ENCODE measurements at places on chromosomes 12 and 14.

- no peak for DNase-seq
These were observed 5.4 kb upstream of the KIF26A start for GRCh38 chr14:104132981-104133380.

- DNase-seq: no peak
These were observed 46.0 kb upstream of the FOS start for GRCh38 chr14:75232597-75232996.

DNA sequence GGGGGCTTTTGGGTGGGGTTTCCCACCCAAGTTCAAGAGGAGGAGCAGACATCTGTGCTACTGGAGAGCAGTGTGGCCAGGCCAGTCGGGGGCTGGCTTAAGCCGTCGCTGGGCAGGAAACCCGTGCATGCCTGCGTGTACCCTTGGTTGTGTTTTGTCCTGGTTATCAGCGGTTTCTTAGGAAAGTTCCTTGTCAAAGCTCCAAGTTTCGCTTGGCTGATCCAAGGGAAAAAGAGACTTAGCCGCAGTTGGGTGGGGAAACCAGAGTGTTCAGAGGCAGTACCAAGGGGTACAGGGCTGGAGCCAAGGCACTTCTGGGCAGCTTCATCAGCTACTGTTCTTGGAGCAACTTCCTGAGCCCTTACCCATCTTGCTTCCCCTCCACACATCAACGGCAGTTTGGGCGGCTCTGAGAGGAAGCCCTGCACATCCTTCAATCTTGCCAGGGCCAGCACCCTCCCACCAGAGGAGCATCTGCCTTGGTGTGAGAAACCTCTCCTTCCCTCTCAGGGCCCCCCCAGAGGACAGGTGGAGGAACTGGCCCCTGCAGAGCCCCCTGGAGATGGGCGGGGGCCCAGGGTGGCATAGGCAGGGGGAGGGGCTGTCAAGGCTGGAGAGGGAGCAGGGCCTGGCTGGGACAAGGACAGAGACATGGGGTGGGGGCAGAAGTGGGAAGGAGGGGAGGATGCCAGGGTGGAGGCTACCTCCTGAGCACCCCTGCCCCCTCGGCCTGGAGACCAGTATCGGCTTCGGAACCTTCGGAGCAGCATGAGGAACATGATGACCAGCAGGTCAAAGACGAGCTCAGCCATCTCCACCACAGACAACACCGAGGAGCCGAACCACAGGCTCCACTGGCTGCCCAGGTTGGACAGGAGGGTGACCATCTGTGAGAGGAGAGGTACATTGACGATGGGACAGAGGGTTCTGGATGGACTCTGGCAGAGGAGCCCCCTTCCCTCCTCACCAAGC, 5.8 kb upstream of the TNFRSF1A start:
- no peak for DNase-seq

- no peak for DNase-seq
These were observed 9.6 kb upstream of the KRT80 start for GRCh38 chr12:52201451-52201839.

GRCh38 chr12:52123487-52124186, 44.1 kb downstream of the SMIM41 start:
- DNase-seq: no peak

- no peak for DNase-seq
These were observed 83.7 kb downstream of the NINJ2 start for GRCh38 chr12:579420-580110.

DNA sequence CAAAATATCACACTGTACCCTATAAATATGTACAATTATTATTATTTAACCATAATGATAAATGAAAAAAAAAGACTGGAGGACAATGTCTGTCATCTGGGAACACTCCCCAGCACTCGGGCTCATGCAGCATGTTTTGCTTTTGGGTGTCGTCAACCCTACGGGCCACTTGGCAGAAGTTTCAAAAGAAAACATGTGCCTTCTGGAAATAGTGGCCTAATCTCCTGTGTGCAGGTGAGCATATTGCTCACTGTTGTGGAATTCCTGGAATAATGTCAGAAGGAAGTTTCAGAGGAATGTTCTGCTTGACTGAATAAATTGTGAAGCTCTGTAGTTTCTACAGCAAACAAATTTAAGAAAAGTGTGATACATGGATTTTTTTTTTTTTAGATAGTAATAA, 298.3 kb downstream of the SSPN start:
- DNase-seq: no peak

DNA sequence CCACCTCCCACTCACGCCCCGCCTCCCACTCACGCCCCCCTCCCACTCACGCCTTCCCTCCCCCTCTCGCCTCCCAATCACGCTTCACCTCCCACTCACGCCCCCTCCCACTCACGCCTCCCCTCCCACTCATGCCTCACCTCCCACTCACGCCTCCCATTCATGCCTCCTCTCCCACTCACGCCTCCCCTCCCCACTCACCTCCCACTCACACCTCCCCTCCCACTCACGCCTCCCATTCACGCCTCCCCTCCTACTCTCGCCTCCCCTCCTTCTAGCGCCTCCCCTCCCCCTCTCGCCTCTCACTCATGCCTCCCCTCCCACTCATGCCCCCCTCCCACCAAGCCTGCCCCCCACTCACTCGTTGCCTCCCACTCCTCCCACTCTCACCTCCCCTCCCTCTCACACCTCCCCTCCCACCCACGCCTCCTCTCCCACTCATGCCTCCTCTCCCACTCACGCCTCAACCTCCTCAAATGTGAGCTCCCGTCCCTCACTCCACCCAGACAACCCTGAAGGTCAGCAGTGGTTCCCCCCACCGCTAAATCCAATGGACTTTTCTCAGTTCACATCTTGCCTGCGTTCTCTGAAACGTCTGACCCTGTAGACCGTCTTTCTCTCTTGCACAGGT, 39.8 kb downstream of the TMEM63C start:
- DNase-seq: no peak

DNA sequence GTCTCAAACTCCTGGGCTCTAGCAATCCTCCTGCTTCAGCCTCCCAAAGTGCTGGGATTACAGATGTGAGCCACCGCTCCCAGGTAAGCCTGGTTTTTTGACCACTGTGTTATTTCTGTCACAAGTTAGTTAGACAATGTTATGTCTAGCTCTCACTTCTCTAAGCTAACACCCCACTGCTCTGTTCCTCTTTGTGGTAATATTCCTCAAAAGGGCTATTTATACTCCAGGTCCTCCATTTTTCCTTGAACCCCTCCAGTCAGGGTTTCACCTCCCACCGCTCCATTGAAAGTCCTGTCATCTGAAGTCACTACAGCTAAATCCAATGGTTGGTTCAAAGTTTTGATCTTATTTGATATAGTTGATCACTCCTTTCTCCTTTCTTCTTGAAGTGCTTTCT, 5.1 kb downstream of the IRAK3 start:
- DNase-seq: no peak

- peak; percentile 6 for DNase-seq
These were observed 140.8 kb downstream of the PTCSC3 start for GRCh38 chr14:36035675-36036074.

- DNase-seq: no peak
These were observed 308.7 kb upstream of the DIO3 start for GRCh38 chr14:101252443-101253214.
